NCI-H2081 treated with DMSO at 0.1 percent for 48 hours (cell line): ENCODE measurements at places on chromosomes 7 and 10.

- DNase-seq: no peak
Measured at GRCh38 chr10:90141791-90142190, 440.4 kb downstream of the KIF20B start.

GRCh38 chr10:11527068-11527467, 84.4 kb downstream of the USP6NL start:
- DNase-seq: no peak

GRCh38 chr7:120272701-120273475, at the start of gene KCND2:
Gene KCND2 (plus strand): TSS chr7:120273175.
- no peak for DNase-seq

GRCh38 chr10:112753961-112754411, 196.1 kb upstream of the TCF7L2 start:
- DNase-seq: no peak

GRCh38 chr7:98996150-98996552, 117.8 kb downstream of the TRRAP start:
- no peak for DNase-seq

DNA sequence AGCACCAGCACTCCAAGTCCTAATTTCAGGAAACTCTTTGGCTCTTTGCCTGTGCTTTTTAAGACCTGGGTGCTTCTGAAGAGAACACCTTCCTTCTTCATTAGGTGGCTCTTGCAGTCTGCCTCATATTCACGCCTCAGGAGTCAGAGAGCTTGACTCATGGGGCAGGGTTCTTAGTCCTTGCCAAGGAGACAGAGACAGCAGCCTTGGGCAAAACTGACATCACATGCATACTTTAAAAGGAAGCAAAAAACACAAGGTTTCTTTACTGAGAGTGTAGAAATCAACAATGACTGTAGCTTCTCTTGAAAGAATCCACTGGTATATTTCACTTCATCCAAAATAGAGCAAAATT, 780.6 kb downstream of the INHBA start:
- DNase-seq: no peak

DNA sequence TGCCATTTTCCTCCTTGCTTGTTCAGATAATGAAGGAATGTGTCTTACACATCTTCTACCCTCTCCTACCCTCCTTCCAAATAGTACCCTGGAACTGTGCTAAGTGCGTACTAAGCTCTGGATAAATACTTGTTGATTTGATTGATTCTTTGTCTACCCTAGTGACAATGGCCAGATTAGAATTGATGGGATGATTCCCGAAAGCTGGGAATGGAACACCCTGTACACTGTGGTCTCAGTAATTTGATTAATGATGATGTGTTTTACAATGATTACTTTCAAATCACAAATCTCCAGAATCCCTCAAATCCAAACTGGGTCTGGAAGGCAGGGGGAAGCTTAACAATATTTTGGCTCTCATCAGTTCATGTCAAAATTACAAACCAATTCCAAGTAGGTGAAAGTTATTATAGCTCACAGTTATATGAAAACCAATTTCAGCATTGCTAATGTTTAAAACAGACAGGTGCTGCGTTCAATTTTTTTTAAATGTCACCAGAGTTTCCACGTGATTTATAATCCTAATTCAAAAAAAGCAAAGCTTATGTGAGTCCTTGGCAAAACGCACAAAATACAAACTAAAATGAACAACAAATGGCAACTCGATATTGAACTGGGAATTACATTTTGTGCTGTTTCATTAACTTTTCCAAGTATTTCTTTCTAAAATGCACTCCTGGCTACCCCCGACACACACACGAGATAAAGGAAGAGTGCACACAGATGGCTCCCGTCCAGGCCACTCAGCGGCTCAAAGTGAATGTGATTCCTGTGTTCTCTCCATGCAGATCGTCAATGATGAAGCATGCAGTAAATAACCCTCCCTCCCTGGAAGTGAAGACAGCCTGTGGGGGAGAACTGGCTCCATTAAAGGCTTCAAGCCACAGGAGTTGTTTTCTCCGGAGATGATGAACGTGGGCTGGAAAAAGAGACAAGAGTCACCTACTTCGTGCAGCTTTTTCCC, 21.7 kb upstream of the ADRB1 start:
- no peak for DNase-seq

GRCh38 chr7:111363099-111363498, 199.2 kb downstream of the IMMP2L start:
- no peak for DNase-seq

DNA sequence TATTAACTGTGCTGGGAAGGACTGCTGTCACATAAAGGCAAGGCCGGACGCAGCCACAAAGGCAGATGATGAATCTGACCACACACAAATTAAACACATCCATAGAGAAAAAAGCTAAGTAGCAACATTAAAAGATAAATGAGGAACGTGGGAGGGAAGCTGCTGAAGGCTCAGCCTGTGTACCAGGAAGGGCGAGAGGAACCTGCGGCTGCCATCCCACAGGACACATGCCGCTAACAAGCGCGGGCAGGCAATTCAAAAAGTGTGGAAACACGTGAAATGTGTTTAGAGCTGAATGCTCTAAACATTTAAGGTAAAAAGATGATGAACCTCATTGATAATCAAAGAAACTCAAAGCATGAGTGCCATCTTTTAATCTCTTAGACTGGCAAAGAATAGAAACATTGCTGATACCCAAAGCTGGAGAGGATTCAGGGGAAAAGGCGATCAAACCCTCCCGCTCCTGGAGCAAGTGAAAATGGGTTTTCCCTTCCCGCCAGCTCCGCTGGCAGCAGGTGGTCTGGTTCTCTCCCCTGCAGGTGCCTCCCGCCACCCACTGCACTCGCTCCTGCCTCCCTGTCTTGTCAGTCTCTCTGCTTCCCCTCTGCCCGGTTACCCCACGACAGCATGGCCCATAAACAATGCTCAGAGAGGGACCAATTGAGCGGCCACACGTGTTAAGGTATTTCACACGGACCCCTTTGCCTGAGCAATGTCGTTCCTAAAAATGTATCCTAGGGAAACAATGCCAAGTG, 4.2 kb downstream of the STK32C start:
- DNase-seq: no peak

GRCh38 chr7:6299774-6300173, 27.4 kb upstream of the CYTH3 start:
- DNase-seq: no peak

DNA sequence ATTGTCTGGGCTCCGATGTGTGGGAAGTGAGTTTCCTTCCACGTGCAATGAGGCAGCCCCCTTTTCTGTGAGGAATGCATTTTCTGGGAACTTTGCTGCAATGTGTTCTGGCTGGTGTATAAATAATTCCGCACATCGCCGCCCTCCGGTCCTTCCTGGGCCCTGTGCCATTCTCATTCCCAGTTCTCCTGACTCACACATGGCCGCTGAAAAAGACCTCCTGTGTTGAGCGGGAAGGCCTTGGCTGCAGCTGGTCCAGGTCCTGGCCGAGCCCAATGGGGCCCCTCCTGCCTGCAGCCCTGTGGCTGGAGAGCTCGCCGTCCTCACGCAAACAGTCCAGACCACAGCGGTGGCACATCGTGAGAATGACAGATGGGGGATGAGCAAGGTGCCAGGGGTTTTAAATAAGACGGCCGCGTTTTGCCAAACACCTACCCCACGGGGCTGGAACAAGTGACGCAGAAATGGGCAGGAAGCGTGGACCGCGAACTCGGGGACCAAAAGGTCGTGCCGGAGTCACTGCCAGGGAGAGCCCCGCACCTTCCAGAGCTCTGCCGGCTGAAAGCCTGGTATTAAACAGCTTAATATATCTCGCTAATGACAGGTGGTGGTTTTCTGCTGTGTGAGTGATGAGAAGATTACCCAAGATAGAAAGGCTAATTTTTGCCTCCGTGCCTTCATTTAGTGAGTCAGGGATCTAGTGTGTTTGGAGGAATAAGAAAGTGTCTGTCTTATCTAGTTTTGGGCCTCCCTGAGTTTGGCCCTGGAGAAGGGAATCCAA, 37.0 kb downstream of the FAM20C start:
- DNase-seq: no peak

DNA sequence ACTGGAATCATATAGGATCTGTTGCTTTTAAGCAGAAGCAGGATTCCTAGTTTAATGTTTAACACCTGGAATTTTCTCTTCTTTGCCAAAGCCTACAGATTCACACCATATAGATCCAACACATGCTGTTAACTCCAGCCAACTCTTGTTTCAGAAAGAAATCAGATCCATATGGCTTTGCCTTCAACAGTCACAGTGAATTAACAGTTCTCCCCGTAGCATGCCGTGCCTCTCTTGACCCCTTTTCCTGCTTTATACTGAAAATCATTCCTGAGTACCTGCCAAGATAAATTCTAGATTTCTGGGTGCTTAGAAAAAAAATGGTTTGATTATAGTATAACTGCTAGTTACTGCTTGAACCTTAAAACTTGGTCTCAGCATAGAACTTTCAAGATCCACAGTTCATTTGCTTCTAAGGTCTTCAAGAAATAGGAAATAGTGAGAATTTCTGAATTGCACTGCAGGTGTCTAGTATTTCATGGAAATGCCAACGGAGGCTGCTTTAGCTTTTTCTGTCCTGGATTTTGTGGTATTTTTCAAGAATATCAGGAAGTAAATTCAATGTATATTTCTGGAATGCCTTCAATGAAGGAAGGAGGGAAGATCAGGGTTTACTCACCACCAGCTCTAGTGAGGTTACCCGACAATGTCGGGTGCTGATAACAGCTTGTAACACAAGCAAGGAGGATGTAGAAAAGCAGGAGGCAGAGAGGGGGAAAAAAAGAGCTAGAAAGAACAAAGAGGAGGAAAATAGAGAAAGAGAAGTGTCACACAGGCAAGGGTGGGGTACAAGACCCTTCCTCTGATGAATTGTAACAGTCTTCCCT, 6.6 kb downstream of the AASS start:
- no peak for DNase-seq

DNA sequence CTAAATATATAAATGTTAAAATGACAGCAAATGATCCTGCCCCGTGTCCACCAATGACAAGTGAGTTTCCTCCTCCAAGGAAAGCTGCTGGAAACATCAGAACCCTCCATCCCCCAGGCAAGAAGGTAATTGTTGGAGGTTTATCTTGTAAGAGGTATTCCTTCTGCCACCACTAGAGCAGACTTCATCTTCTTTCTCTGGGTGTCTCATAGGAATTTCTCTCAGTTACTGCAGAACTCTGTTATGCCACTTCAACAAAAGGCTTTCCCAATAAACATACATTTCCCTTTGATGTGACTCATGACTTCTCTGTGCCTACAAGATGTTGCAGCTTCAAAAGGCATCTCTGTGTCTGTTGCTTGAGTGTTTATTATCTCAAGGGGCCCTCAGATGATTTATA, 279.1 kb downstream of the BMPER start:
- no peak for DNase-seq

- DNase-seq: no peak
Measured at GRCh38 chr10:89566095-89566950, 30.9 kb upstream of the SLC16A12 start.

GRCh38 chr10:31118556-31118955, 86.9 kb upstream of the ZNF438 start:
- no peak for DNase-seq

- DNase-seq: no peak
Measured at GRCh38 chr10:80870282-80870681, 332.6 kb downstream of the SH2D4B start.

GRCh38 chr7:25831831-25832411, 320.1 kb upstream of the NFE2L3 start:
- DNase-seq: no peak

GRCh38 chr10:14560274-14560673, 214.4 kb downstream of the FAM107B start:
- DNase-seq: no peak
